ENCODE measurements at places on chromosomes 3 and 15.

DNA sequence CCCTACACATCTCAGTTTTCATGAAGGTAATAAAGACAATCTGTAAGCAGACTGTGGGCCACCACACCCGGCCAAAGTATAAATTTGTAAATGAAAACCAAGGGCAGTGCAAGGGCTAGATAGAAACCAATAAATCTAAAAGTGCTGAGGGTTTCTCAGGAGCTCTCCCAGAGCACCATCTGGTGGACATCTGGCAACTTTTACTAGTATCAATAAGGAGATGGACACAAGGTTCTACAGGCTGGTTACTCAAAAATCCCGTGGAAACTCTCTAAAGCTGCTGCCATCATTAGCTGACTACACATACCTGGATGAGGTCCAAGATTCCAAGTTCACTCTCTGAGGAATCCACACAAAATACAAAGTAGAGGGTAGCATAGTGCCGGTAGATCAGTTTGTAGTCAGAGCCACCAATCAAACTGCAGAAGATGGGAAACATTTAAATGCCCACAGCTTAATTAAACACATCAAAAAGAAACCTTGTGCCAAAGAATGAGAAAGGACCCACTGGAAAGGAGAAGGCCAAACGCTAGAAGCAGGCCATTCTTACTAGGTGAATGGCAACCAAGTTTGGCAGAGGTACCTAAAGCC is 5.5 kb downstream of the AP3S2 start:
- H3K36me3 ChIP-seq: peaks cover 19% of the 10 kb centered on the region
- no peak for DNase-seq
- no peak overlapping the region for H3K27ac ChIP-seq

- no peak for DNase-seq
- H3K36me3 ChIP-seq: peaks cover 16% of the 10 kb centered on the region
- peaks cover 68% of the 10 kb centered on the region for H3K4me1 ChIP-seq
- H3K4me3 ChIP-seq: no peak overlapping the region
- H3K27me3 ChIP-seq: no peaks in the 10 kb centered on the region
Measured at GRCh38 chr3:101464235-101464634, 48.8 kb downstream of the SENP7 start.

DNA sequence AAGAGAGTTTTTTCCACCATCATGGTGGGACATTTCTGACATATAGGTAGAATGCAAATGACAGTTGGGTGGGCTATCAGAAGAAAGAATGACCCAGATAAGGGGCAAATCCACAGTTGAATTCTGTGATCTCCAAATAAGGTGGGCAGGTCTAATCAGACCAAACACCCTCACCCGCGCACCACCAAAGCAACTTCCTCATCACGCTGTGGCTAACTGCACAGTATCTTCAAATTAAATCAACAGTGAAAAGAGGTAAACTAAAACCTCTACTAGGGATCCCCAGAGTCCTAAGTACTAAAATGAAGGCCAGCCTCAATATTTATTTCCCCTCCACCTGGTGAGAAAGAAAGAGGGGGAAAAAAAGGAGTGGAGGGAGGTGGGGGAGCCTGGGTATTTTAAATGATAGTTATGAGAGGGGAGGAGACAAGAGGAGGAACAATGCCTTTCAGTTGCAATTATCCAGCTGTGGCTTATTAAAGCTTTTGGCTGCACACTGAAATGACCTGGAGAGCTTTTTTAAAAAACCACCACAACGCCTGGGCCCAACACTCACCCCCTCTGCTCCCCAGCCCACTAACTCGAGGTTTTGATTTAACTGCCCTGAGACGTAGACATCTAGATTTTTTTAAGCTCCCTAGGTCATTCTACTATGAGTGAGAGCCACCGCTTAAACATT is 61.0 kb downstream of the LRIG1 start:
- peaks cover 27% of the 10 kb centered on the region for H3K4me1 ChIP-seq
- no peak overlapping the region for H3K4me3 ChIP-seq
- no peak for DNase-seq

DNA sequence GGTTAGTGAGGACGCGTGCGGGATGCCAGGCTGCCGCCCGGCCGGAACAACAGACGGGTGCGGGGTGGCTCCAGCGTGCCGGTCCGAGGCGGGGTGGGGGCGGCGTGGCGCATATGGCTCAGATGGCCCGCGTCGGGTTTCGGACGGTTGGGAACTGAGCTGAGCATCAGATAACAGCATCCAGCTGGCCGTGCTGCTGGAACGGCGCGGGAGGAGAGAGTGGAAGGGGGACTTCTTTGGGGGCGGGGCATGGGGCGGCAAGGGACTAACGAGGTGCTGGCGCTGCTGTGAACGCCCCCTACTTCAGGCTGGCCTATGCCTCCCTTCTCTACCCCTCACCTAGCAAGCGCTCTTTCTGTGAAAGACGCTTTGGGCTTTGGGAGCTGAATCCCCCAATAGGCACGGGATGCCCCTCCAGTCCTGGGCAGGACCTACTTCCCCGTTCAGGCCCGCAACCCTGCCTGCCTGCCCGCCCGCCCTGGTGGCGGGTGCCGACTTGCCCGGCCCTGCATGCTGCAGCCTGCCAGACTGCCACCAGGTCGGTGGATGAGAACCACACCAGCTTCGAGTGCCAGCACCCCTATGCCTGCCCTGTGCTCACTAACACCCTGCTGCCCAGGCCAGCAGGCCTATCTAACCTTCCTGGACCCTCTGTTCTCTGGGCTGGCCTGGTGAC is 542 bp downstream of the INKA1 start:
- H3K4me3 ChIP-seq: peak overlapping the region; percentile 82
- peaks cover 2% of the 10 kb centered on the region for H3K27me3 ChIP-seq
- peak; percentile 44 for DNase-seq

DNA sequence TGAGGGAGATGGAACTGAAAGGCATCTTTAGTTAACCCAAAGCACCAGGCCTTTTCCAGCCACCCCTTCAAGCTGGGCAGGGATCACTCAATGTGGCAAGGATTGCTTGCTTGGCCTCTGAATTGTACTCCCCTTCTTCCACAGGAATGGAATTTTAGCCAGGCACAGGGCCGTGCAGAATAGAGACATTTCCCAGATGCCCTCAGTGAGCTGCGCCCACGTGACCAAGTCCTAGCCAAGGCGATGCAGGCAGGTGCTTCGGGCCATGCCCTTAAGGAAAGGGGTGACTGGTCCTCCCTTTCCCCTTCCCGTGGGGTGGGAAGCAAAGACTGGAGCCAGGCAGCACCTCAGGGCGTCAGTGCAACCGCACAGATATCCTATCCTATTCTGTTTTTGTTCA is 17.9 kb downstream of the GP9 start:
- H3K4me1 ChIP-seq: peaks cover 5% of the 10 kb centered on the region
- H3K36me3 ChIP-seq: no peaks in the 10 kb centered on the region
- DNase-seq: no peak
- no peaks in the 10 kb centered on the region for H3K27me3 ChIP-seq

DNA sequence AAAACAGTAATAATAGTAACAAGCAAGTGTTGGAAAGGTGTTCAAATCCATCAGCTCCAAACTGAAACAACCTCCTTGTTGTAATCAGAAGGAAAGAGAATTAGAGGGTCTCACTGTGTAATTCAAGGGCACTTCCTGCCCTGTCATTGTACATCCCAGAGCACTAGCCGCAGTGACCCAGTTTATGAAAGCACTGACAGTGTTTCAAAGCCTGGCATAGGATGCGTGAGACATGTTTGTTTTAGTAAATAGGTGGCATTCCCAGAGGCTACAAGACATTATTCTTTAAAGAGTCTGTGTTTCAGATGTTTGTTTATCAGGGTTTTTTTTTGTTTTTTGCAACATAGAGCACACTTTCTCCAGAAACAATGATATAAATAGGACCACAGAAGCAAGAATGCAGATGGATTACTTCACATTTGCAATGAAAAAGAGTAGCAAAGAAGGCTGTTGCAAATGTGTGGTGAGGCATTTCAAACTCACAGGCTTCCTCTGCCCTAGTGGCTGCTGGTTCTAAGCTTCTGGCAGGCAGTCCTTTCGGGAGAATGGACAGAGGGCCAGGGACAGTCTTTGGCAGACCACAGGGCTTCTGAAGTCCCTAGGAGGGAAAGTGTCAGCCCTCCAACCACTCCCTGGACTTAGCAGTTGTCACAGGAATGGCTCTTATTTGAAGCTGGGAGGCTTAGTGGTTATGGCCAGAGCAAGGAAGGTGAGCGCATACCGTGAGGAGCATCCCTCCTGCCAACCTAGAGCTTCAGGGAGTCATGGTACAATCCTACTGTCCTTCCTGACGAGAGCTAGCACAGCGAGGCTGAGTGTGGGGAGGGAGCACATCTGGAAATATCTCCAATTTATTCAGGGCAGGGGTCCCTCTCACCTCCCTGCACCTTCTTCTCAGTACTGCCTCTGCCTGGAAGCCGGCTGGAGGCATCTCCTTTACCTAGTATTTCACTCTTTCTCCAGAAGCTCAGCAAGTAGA is 31.4 kb upstream of the TIPARP start:
- H3K27ac ChIP-seq: no peak overlapping the region
- H3K36me3 ChIP-seq: no peaks in the 10 kb centered on the region
- DNase-seq: no peak
- no peak overlapping the region for H3K4me3 ChIP-seq
- H3K27me3 ChIP-seq: peaks cover 2% of the 10 kb centered on the region
- peaks cover 11% of the 10 kb centered on the region for H3K4me1 ChIP-seq

GRCh38 chr3:129614435-129614834 is 8.0 kb upstream of the PLXND1 start:
- H3K36me3 ChIP-seq: no peaks in the 10 kb centered on the region
- DNase-seq: no peak
